ENCODE measurements at places on chromosomes 3 and 15.

- no peak for DNase-seq
These were observed 210.5 kb downstream of the FOXP1 start for GRCh38 chr3:71372911-71373637.

DNA sequence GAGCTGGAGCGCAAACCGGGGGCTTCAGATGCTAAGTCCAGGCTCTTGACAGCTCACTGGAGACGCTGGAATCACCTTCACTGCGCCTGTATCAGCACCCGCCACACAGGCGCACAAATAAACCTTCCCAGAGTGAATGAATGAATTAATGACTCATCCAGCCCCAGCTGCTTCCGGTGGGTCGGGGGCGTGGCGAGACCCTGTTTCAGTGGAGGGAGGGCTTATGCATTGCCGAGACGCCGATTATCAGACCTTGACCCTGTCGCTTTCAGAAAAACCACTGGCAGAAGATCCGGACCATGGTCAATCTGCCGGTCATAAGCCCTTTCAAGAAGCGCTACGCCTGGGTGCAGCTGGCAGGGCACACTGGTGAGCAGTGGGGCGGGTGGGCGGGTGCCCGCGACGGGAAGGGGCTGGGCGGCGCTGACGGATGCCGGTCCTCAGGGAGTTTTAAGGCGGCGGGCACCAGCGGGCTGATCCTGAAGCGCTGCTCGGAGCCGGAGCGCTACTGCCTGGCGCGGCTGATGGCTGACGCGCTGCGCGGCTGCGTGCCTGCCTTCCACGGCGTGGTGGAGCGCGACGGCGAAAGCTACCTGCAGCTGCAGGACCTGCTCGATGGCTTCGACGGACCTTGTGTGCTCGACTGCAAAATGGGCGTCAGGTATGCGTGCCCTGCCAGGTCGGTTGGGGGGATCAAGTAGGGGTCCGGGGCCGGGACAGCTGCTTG lies 7.7 kb downstream of the ITPKA start:
- DNase-seq = peak; percentile 46

DNA sequence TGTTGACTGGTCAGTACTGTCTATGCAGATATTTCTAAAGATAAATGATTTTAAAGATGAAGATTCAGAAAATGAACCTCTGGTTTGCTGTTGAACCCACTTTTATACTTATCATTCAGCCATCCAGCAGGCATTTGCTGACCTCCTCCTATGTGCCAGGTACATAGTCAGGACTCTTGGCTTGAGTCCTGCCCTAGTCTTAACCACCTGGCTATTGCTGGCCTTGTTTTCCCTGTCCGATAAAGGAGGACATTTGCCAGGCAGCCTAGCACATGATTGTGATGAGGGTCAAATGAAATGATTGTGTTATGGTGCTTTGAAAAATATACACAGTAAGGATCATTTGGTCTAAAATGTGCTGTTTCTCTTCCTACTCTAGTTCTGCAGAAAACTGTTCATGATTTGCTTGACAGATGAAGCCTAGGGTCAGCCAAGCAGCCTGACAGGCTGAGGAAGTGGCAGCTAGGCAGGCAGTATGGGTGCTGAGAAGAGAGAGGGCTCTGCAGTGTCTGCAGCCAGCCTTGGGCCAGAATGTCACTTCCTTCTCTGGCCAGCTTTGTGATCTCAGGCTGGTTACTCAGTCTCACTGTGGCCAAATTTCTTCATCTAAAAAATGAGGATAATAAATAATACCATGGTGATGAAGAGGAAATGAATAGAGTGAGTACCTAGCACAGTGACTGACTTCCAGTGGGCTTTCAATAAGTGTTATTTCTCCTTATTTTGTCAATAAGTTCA lies 13.8 kb downstream of the EXOSC7 start:
- DNase-seq = no peak

DNA sequence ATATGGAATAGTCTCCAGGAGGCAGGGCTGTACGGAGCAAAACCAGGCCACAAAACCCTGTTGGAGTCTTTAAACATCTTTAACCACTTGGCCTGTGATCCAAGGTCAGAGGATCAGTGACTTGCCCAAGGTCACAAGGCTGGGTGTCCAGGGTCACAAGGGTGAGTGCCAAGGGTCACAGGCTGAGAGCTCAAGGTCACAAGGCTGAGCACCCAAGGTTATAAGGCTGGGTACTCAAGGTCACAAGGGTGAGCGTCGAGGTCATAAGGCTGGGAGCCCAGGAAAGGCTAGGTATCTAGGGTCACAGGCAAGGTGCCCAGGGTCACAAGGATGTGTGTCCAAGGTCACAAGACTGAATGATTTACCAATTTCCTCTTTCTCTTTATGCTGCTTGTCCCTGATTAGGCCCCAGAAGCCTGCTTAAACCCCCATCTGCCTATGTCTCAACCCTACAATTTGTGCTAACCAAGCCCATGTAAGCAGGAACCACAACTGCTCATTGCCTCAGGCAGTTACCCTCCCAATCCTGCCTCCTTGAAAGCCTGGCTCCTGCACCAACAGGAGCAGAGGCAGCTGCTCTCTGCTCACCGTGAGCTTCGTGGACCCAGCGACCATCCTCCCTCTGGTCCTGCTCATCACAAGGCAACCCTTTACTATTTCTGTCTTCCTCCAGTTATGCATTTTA lies 51.5 kb downstream of the MGLL start:
- no peak for DNase-seq

GRCh38 chr15:88872106-88872505 lies 23.2 kb downstream of the HAPLN3 start:
- DNase-seq = no peak

DNA sequence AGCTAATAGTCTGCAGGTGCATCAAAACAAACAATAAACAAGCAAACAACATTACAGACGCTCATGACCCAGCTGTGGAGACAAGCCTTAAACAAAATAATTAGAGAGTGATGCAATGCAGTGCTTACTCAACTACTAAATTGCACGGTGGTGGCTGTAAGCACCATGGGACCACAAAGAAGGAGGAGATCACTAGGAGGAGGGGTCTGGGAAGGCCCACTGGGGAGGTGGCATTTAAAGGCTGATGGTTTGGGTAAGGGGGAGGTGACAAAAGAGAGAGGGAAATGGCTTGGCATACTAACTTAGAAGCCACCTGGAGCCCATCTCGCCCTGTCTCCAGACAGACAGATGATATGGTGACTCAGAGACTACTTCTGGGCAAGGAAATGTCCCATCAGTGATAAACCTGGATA lies 516.7 kb downstream of the FOXP1 start:
- DNase-seq = no peak

DNA sequence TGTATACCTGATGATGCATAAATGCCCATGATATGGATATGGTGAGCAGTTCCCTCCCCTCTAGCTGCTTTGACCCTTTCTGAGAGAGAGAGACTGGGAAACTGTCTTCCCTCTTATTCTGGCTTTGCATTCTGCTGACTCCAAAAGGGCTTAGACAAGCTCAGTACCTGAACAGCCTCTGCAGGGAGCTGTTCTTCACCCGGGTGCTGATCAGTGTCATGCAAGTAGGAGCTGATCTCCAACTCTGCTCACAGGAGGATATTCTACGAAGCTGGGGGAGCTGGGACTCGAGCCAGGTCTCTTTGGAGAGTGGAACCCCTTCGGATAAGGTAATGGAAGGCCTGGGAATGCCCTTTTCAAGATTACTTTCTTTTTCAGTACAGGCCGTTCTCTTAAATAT lies 237.1 kb downstream of the RYR3 start:
- DNase-seq = no peak

DNA sequence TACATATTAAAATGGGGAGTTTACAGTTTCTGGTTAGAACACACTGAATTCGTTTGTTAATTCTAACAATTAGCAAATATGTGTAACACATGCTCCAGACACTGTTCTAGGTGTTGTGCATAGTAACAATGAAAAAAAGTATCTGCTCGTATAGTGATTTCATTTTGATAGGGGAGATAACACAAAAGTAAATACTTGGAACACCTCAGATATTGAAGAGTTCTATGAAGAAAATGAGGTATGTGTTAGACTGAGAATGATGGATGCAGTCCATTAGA lies 6.8 kb upstream of the TMF1 start:
- no peak for DNase-seq

DNA sequence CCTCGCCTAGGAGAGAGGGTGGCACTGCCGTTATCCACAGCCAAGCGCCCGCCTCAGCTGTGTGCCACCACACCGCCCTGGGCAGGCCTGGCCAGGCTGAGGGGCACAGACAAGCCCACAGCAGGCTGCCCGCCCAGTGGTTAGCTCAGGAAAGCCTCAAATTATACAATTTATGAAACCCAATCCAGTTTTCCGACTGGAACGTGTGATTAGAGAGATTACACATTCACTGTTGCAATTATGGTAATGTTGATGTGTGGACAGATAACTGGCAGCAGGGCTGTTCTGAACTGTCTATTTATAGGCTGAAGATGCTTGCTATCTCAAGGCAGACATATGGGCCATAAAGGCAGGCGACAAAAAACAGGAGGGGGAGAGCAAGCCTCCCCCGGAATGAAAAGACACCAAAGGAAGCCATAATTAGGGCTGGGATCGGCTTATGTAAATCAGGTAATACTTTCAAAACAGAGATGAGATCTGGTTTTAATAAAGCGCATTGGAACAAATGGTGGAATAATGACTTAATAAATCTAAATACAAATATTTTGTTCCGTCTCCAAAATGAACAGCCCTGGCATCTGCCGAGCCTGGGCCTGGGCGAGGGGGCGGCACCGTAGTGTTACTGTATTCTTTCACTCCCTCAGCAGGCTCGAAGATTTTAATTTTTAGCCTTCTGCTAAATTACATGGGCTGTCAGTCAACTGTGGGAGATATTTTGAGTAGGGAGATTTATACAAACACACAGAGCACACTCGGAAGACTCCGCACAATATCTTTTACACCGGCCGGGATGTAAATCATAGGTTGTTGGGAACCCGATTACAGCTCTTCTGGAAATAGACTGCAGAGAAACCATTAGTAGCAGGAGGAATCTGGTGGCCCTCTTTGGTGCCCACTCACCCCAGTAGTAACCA lies 103.1 kb upstream of the TLE3 start:
- DNase-seq = no peak

- DNase-seq = no peak
These were observed 1.6 kb downstream of the FAM81A start for GRCh38 chr15:59439576-59439975.

DNA sequence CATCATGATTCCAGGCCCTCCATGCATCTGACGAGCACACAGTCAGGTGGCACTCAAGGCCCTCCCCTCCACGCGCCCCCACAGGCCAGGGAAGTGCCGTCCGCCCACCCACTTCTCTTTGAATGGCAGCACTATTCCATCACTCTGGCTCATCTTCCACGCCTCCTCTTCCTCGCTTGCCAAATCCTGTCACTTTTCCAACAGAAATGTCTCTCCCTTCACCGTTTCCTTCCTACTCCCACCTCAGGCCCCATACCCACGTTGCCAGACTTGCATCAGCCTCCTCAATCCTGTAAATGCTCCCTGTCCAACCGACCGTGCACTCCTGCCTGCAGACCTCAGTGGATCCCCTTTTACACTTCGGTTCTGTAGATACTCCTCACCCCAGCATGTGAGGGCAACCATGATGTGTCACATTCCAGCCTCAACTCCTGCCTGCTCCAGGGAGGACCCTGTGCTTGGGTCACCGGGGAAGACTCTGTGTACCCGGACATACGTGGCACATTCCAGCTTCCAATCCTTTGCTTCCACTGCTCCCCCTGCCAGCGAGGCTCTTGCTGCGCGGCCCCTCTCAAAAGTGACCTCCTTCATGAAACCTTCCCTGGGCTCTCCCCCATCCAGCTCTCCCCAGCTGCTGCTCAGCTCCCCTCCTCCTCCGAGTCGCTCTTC lies 29.6 kb downstream of the ADCY5 start:
- no peak for DNase-seq

DNA sequence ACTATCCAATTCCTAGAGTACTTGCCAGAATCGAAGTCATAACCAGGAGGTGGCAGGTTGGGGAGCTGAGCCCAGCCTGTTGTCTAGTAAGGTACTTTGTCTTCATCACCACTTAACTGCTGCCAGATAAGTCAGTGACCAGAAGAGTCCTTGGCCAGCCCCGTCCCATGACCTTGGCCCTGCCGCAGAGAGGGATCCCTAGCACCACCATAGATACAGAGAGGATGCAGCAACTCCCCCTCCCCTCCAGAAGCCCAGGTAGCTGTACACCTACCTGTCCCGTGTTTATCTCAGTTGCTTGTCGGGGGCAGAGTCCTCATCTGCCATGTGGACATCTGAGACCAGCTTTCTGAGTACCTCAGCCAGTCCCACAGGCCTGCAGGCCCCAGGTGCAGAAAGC lies 153.6 kb upstream of the TP63 start:
- no peak for DNase-seq

DNA sequence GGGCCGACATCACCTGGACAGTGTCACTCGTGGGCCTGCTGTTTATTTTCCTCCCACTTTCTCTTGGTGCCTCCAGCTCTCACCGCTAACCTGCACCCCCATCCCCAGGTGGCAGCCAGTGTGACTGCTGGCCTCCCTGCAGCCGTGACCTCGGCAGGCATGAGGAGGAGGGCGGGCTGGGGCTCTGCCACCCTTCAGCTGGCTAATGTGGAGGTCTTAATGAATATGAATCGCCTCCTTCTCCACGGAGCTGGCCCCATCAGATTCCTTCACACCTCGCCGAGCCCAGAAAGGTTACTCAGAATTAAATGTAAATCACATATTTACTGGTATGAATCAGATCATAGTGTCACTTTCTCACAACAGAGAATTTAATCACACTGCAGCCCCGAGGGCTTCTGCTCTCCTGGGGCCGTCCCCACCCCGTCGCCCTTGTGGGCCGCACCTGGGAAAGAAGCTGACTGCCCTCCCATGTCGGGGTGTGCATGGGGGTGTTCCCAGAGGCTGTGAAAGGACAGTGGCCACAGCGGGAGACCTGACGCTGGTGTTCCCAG lies 171.1 kb upstream of the TLE3 start:
- no peak for DNase-seq

GRCh38 chr3:119662604-119663373 lies 2.4 kb upstream of the POPDC2 start:
- DNase-seq = no peak

DNA sequence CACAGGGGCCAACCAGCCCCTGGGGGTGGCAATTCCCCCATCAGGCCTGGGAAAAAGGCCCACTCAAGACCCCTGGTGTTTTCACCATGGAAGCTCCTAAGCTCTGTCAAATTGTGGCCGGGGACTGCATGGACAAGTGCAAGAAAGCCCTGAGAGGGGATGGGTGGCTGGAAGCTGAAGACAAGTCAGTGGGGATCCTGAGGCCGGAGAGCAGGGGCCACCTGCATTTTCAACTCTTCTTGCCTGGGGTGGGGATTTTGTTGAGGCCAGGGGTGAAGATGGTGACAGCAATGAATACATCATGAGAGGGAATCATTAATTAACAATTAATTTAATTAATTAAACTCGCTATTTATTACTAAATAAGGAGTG lies 33.9 kb downstream of the FEM1B start:
- DNase-seq = no peak

GRCh38 chr3:186359078-186359477 lies 3.0 kb downstream of the DGKG start:
- DNase-seq = no peak

DNA sequence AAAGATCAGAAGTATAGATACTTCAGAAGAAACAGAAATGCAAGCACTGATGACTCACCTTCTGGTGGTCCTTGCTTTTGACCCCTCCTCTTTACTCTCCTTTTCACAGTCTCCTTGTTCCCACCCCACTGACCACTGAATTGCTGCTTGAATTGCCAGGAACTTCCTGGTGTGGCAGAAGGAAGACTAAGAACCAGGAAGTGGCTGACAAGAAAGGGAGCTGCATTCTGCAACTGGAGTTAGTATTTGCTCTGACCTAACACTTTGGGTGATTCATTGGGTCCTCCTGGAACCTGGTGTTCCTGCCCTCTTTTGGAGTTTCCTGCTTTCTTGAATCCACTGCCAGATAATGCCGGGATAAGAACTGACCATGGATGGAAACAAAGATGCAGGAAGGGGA lies 23.0 kb downstream of the KY start:
- DNase-seq = no peak

GRCh38 chr3:86937306-86937791 lies 53.6 kb downstream of the VGLL3 start:
- DNase-seq = no peak

Measured in spinal cord (tissue), 10 donors.